Activated naive CD4-positive, alpha-beta T cell treated with anti-CD3 and anti-CD28 coated beads, Interleukin-2, amount 50 U/mL, for 72 hours (primary cell): ENCODE measurements at places on chromosomes 3 and 15. TPM values are rescaled to one million over a fixed set of nuclear protein-coding genes. Genes with fewer than 3 reads are reported as not detected.
A peak's percentile ranks its signal among the peaks of the same experiment; 100 is the strongest.

GRCh38 chr3:171428892-171429291, 31.3 kb downstream of the TNIK start:
- no peak for DNase-seq

DNA sequence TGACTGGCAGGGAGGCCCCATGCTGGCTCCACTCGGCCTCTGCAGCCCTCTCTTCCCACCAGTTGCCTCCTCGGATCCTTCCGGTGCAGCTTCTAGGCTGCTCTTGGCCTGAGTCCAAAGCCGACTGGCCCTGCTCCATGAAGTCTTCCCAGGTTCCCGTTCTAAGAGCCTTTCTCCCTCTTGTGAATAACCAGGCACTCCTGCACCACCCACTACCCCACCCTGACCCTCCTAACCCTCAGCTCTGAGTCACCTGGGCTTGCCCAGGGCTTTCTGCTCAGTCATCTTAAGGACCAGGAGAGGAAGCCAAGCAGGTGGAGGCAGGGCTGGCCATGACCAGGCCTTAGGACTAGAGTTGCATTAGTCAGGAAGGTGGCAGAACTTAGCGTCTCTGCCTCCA, 28.1 kb upstream of the CNBP start:
- no peak for DNase-seq

Gene KLHL40
- total RNA-seq: not detected

- no peak for DNase-seq
Measured at GRCh38 chr15:34855413-34855812, 60.1 kb upstream of the ACTC1 start.

Gene OPA1
- 205 TPM for total RNA-seq

- no peak for DNase-seq
Measured at GRCh38 chr15:39553947-39554693, 26.8 kb upstream of the THBS1 start.

Gene HESX1
- total RNA-seq: 1.5 TPM

GRCh38 chr3:117728226-117728625, 1018.6 kb downstream of the TUSC7 start:
- DNase-seq: no peak

Gene ADGRG7
- total RNA-seq: not detected

Gene RASGRF1
- total RNA-seq: not detected

Gene ADAMTSL3
- total RNA-seq: not detected

DNA sequence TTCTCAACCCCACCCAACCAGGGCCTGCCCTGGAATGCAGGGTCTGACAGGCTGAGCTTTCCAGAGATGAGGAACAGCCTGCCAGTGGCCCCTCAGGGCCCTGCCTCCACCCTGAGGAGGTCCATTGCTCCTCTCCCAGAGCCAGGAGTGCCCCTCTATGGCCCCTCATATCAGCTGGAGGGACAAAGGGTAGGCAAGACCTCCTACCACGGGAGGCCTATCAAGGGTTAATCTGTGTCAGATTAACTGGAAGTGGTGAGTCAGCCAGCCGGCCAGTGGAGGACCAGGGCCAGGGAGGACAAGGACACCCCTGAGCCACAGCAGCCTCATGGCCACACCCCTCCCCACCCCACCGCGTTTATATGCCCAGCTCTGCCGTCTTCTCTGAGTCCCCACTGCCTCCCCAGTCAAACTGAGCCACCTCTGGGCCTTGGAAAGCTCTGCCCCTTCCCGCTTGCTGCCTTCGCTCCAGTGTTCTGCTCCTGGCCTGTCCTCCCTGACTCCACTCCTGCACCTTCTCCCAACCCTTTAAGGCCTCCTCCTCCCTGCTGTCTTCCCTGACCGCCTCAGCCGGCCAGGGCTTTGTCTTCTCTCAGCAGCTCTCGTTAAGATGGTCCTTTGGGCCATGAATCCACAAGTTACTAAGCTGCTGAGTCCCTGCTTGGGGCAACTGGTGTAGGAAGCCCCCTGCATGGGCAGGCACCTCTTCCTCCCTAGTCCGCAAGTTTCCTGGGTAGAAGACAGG, 6.5 kb downstream of the CCDC33 start:
- DNase-seq: no peak

Gene ANKRD63
- not detected for total RNA-seq

Gene TEX264
- total RNA-seq: 25.7 TPM

Gene TMEM45A
- 6.6 TPM for total RNA-seq

- DNase-seq: no peak
Measured at GRCh38 chr15:47844437-47844836, 127.1 kb downstream of the SEMA6D start.

Gene ZNF774
- total RNA-seq: 0.50 TPM

- no peak for DNase-seq
Measured at GRCh38 chr3:189316296-189317019, 144.7 kb downstream of the TPRG1 start.

Gene IL5RA
- not detected for total RNA-seq

DNA sequence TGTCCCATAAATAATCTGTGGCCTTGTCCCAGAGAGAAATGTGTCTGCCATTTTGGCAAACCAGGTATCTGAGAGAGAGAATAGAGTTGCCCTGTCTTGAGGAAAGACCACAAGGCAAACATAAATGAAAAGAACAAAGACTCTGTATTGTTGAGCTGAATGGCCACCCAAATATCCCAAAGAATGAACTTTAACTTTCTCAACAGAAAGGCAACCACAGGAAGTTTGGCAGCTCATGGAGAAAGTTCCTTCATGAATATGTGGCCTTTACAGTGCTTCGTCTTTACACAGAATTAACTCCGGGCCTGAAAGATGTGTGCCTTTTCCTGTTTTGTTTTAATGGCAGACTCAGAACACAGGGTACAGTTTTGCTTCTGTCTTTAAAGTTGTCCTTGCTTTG, 41.4 kb upstream of the THBS1 start:
- DNase-seq: no peak

DNA sequence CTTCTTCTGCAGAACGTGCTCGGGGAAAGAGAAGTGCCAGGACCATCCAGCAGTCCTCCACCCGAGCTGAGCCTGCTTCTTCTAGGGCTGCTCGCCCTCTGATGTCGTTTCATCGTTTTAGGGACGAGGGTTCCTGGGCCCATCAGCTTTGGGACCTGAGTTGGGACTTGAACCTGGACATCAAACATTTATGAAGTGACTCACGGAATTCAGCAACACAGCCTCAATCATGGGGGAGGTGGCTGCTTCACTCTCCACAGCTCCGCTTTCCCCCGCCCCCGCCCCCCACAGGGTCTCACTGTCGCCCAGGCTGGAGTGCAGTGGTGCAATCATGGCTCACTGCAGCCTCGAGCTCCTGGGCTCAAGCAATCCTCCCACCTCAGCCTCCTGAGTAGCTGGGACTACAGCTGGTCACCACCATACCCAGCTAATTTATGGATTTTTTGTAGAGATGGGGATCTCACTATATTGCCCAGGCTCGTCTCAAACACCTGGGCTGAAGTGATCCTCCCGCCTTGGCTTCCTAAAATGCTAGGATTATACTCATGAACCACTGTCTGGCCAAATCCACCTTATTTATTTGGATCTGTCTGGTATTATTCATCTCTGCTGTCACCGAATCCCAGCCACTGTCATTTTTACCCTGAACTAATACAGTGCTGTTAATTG, 725 bp upstream of the SCAMP2 start:
- DNase-seq: no peak

GRCh38 chr15:93803421-93804152, 427.8 kb upstream of the MCTP2 start:
- no peak for DNase-seq

- DNase-seq: no peak
Measured at GRCh38 chr15:81275711-81276392, 48.1 kb downstream of the STARD5 start.

Gene USP8
- total RNA-seq: 58.6 TPM

DNA sequence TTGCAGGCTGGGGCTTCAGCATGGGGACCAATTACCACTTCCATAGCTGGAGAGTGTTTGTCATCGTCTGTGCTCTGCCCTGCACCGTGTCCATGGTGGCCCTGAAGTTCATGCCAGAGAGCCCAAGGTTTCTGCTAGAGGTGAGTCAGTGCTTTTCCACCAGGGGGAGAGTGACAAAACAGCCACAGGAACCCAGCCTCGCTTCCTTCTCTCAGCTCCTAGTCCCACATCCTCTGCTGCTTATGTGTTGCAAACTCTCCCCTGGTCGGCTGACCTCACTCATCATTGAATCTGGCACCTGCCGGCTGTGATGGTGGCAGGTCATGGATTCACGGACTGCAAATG, 158.3 kb downstream of the SV2B start:
- peak; percentile 12 for DNase-seq

Gene LRRC31
- total RNA-seq: not detected

Gene DLEC1
- total RNA-seq: 1.9 TPM

Gene C3orf20
- total RNA-seq: not detected

Gene CCDC9B
- total RNA-seq: 1.6 TPM

- DNase-seq: no peak
Measured at GRCh38 chr3:43154980-43155379, 49.1 kb upstream of the POMGNT2 start.

GRCh38 chr15:99857836-99858235, 124.6 kb upstream of the LYSMD4 start:
- DNase-seq: no peak

Gene CD47
- total RNA-seq: 83.0 TPM

Gene GRAMD2A
- not detected for total RNA-seq

Gene MKRN3
- total RNA-seq: 0.46 TPM

Gene TMEM212
- total RNA-seq: not detected

GRCh38 chr3:161941891-161942290, 445.3 kb downstream of the OTOL1 start:
- no peak for DNase-seq

GRCh38 chr15:72174551-72175165, 22.9 kb downstream of the GRAMD2A start:
- no peak for DNase-seq

DNA sequence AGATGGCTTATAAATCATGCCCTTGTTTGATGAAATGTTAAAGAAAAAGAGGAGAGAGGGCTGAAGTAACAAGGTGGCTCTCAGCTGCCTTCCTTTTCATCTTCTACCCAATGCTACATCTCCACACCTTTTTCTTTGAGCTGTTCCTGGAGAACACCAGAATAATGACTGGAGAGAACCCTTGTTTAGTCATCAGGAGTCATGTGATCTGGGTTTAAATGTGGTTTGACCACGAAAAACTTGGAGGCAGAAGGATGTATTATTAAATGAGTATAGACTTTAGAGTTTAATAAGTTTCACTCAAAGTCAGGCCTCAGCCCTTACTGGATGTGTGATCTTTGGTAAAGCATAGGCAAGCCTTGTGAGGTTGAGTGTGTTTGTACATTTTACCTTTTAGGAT, 230.3 kb upstream of the TBL1XR1 start:
- peak; percentile 21 for DNase-seq

DNA sequence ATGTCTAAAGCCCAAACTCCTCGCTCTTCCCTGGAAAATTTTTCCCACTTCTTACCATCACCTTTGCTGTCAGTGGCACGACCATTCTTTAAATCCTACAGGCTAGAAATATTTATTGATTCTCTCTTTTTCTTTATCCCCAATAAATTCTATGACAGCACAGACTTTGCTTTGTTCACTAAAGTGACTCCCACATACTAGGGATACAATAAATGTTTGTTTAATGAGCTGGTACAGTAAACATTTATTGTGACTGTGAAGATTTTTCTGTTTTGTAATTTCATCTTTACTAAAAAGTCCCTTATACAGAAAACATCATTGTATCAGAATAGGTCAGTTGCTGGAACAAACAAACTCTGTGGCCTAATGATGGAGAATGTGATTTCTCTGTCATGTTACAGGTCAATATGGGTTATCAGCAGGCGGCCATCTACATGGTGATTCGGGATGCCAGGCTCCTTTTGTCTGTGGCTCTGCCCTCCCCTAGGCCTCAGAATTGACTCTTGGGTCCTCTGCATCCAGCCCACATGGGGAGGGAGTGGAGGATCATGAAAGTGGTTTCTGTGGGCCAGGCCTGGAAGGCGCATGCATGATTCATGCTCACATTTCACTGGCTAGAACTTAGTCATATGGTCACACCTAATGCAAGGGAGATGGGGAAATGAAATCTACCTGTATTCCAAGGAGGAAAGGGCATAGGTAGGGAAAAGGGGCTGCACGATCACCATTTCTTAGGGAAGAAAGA, 22.7 kb upstream of the KNG1 start:
- no peak for DNase-seq

DNA sequence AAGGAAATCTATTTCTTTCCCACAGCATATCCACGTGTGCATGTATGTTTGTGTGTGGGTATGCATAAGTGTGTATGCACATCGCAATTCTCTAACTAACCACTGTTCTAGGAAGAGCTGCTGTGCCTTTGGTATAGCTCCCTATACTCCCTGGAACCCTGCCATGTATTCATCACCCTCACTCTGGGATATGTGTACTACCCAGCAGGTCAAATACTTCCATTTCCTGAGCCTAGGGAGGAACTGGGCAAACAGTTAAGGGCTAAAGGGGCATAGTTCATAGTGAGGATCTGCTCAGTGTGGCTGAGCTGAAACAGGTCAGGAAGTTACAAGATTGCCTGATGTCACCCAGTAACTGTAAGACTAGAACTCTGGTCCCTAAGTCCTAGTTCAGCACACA, 260.4 kb downstream of the RPLP1 start:
- no peak for DNase-seq

Gene UBE2Q2
- total RNA-seq: 17.8 TPM

DNA sequence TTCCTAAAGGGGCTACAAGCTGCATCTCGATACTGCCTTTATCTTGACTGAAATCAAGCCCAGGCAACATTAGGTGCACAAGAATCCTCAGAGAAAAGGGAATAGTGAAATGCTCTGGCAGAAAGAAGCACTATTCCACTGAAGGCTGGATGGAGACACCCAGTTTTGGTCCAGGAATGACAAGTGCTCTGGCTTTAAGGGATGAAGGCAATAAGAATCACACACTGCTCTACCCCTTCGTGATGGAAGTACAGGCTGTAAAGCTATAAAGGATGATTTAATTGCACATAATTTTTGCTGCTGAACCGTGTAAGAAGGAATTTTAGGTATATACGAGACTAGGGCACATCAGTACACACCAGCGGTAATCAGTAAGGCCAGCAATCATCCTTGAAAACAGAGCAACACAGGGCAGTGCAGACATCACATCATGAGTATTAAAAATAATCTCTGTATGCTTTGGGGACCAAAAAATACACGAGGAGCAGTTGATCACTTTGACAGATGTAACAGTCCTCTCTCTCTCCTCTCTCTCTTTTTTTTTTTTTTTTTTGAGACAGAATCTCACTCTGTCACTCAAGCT, 414.6 kb upstream of the TBL1XR1 start:
- DNase-seq: no peak

DNA sequence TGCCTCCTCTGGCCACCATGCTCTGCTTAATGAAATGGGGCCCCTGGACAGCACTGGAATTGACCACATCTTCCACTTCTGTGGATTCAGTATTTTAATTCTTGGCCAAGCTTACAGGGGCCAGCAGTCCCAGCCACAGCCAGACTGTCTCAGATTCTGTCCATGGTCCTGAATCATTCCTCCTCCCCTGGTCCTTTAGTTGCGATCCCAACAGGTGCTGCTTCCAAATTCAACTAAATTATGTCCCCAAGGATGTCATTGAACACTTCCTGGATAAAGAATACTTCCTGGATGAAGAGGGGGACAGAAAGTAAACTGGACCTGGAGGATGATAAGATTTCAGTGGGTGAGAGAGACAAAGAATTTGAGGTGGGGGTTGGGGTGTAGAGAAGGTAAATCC, 111.1 kb upstream of the FOXB1 start:
- no peak for DNase-seq

Gene DPPA2
- total RNA-seq: not detected
